ENCODE measurements at places on chromosomes 5 and 9. TPM values are rescaled to one million over a fixed set of nuclear protein-coding genes. Genes with fewer than 3 reads are reported as not detected.

- no peak for DNase-seq
Observed at GRCh38 chr9:132969783-132970182, 8.7 kb upstream of the GFI1B start.

DNA sequence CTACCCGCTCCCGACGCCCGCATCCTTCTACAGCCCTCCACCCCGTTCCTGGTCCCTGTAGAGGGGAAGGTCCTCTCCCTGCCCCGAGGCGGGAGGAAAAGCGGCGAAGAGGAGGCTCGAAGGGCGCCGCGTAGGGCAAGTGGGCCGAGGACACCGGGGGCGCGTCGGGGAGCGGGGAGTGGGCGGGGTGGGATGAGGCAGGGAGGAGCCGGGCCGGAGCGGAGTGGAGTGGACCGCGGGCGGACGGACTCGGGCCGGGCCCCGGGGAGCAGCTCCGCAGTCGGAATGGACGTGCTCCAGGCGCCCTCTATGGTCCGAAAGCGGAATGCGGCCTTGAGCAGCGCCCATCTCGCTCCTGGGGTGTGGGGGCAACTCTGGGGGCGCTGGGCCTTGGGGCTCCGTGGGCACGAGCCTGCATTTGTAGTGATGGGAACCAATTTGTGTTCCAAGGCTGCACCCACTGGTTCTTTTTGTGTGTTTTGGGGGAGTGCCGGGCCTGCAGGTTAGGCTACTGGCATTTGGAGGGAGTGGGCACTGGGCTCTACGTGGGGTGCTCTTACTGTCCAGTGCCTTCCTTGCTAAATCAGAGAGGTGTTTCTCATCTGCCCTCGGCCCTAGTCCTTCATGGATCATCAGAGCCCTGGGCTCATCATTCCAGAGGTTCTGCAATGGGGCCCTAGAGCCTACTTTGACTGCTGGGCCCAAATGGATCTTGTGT is 7.3 kb downstream of the IRX1 start:
- DNase-seq: no peak

GRCh38 chr5:114524221-114524620 is 162.4 kb downstream of the KCNN2 start:
- DNase-seq: no peak

The CCNI2 gene
- total RNA-seq: 8.8 TPM

The FAM153A gene
- total RNA-seq: not detected
